Smooth muscle cell of the pulmonary artery (primary cell): ENCODE measurements at places on chromosomes 3 and 15. TPM values are rescaled to one million over a fixed set of nuclear protein-coding genes. Genes with fewer than 3 reads are reported as not detected.

DLL4 gene
- total RNA-seq = 0.07 and 0.10 TPM in 2 replicates

NRG4 gene
- 0.17 and 0.20 TPM in 2 replicates for total RNA-seq

CTXN2 gene
- total RNA-seq = not detected in 2 replicates

AMT gene
- 0.52 and 1.5 TPM in 2 replicates for total RNA-seq

RNF111 gene
- 27.2 and 27.8 TPM in 2 replicates for total RNA-seq

CMTM6 gene
- total RNA-seq = 75.4 and 97.7 TPM in 2 replicates

CMTM8 gene
- 0.23 and 0.78 TPM in 2 replicates for total RNA-seq

CNTN6 gene
- total RNA-seq = 0.86 and 1.9 TPM in 2 replicates

HDC gene
- total RNA-seq = not detected in 2 replicates

MESP1 gene
- total RNA-seq = 0.20 and 0.26 TPM in 2 replicates
